ENCODE measurements at places on chromosomes 4 and X.

DNA sequence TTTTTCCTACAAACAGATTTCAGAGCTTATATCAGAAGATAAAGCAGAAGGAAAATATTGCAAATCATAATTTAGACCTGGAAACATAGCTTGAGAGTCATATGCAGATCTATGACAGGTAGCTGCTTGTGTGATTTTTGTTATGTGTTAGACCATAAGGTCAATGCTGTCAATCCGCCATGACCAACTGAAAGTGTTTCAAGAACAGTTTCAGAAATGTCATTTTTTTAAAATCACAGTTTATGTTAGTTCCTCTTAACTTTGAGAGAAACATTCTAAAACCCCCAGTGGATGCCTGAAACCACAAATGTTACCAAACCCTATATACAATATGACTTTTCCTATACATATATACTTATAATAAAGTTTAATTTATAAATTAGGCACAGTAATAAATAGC lies 391.3 kb upstream of the FAM241A start:
- no peak for DNase-seq

- DNase-seq = no peak
These were observed 254.6 kb downstream of the CBLL2 start for GRCh38 chrX:22527302-22527701.

DNA sequence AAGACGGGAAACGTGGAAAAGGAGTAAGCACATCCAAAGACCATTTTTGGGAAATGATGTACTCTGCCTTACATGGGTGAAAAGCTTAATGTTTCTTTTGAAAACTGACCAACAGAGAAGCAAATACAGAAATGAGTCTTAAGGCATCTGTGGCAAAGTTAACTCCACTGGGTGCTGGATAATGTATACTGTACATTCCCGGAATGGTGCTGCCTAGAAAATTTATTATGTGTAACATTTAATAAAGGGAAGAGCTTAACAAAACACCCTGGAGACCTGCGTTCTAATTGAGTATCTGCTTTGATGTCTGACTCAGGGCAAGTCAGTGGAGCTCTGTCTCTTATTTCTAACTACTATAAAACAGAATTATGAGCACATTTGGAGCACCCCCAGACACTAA lies 230.2 kb downstream of the MID1 start:
- DNase-seq = no peak

GRCh38 chrX:636981-637659 lies 6.5 kb downstream of the SHOX start:
- no peak for DNase-seq

DNA sequence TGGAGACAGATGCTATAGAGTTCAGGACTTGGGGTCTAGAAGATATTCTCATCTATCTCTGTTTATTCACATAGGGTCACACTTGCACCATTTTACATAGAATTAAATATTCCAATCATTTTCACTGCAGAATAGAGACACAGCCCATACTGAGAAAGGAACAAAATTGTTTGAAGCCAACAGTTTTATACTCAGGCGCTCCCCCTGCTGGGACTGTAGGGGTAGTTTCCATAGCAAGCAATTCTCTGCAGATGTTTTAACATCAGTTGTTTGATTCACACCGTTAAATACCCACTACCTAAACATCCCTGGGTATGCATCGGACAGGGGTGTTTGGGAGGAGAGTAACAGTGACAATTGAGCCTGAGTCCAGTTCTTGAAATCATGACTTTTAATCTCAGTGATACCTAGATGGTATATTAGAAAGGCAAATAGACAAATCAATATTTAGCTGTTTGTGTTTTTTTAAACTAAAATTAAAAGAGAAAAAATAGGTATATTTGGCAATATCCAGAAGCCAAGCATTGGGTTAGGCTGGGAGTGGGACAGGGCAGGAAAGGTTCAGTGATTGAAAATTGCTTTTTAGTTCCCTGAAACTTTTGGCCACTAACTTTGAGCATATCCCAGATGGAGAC lies 33.8 kb downstream of the LONRF3 start:
- DNase-seq = peak; percentile 17

DNA sequence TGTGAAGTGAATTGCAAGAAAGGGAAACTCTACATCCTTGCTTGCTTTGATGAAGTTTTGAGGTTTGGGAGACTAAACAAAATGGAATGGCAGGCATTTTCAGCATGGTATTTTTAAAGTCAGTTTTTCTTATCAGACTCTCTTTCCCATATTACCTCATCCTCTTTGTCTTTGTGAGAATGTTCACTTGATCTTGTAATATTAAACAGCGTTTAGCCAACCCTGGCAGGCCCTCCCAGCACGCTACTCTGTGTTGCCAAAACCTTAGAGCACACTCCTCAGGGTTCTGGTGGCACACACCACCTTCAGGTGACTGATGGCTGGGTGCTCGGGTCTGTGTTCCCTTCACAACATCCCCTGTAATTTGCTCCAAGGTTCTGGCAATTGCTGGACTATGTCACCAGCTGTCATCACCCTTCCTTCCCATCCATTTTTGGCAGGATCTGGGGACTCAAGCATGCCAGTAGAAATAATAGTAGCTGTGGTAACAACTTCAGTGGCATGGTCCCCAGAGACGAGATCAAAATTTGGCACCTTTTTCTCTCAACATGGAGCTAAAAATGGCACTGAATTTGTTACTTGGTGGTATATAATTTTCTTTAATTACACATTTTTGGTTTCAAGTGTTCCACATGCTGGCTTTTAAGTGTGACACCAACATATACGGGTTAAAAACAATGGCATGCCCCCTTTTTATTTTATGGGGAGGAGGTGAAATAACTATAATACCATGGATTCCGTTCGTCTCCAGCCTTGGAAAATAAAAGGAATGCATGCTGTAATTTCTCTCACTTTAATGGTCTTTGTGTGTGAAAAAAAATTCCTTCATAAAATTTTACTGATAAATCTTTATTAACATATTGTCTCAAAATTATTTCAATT lies 273.1 kb downstream of the DCTD start:
- no peak for DNase-seq

DNA sequence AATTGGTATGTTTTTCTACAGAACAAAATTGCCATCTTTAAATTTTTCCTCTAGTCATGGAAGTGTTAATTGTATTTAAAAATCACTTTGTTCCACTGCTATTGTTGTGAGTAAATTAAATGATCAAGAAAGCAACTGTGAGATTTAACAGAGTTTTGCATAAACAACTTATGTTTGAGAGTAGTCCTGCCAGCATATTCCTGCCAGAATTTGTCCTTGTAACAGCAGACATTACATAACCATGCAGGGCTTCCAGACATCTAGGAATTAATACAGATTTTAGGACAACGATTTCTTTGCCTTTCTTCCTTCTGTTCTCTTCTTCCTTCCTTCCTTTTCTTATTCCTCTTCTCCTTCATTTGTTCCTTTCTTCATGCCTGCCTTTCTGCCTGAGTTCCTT lies 125.5 kb downstream of the HTR2C start:
- no peak for DNase-seq

DNA sequence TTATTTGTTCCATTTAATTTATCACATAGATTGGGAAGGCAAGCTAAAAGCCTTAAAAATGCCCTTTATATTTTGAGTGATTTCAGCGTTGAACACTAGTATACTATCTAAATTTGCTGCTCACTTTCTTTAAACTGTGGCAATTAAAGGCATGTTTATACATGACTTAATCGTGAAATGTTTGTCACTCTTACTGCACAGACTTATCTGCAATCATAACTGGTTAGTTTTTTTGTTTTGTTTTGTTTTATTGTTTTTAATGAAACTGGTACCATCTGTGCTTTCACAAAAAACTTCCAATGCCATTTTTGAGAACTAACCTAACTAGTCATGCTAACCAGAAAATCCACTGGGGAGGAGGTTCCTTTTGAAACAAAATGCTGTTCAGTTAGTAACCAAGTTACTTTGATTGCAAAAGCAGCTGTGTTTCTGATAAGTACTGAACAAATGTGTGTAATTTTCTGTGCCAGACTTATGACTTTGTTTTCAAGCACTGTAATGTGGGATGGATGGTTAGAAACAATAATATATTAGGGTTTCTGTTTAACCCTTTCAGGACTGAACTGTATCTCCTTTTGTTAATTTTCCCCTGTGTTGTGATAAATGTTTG lies 56.1 kb downstream of the CCKAR start:
- DNase-seq = no peak

GRCh38 chr4:176441594-176441993 lies 121.8 kb downstream of the SPCS3 start:
- no peak for DNase-seq

- no peak for DNase-seq
These were observed 296.2 kb downstream of the PAPSS1 start for GRCh38 chr4:107423677-107424405.

GRCh38 chr4:78310740-78311115 lies 240.8 kb upstream of the ANXA3 start:
- DNase-seq = no peak

DNA sequence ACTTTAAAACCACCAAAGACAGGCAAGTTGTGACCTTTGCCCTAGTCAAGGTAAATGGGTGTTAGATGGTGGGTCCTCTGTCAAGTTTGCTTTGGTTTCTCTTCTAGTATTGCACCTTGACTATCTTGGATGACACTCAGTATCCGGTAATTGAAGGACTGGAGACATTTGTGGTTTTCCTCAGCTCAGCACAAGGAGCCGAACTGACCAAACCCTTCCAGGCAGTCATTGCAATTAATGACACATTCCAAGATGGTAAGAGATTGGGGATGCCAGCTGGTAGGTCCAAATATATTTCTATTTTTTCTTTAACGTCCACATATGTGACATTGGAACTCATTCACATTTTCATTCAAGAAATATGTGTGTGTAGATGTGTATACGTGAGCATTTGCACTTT lies 69.3 kb upstream of the ANXA3 start:
- no peak for DNase-seq

DNA sequence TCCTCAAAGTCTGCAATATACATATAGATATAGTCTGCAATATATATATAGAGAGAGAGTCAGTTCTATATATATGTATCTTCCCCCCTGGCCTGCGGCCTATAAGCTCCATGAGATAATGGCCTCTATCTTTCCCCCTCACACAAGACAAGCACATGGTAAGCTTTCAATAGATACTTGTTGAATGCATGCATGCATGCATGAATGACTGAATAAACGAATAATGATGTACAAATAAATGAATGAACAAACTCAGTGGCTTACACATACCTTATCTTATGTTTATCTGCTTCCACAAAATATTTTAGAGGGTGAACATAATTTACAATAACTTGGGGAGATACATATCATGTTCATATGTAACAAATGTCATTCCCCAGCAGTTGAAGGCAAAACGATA lies 6.3 kb upstream of the GPM6A start:
- DNase-seq = no peak

DNA sequence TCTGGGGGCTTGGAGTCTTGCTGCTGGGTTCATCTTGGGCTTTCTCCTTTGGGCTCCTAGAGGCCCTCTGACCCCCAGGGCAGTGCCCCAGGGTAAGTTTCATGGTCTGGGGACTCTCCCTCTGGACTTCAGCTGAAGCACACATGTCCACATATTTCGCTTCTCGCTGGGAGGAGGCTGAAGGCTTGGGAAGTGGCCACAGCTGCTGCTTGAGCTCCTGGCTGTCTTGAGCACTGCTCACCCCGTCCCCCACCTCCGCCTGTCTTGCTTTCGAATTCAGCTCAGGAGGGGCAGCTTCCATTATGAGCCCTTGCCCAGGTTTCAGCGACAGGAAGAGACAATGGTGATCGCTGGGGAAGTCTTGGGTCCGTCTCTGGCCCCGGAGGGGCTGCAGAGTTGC lies 3.7 kb downstream of the C4orf54 start:
- DNase-seq = no peak

GRCh38 chr4:85381968-85382367 lies 93.0 kb upstream of the ARHGAP24 start:
- no peak for DNase-seq

DNA sequence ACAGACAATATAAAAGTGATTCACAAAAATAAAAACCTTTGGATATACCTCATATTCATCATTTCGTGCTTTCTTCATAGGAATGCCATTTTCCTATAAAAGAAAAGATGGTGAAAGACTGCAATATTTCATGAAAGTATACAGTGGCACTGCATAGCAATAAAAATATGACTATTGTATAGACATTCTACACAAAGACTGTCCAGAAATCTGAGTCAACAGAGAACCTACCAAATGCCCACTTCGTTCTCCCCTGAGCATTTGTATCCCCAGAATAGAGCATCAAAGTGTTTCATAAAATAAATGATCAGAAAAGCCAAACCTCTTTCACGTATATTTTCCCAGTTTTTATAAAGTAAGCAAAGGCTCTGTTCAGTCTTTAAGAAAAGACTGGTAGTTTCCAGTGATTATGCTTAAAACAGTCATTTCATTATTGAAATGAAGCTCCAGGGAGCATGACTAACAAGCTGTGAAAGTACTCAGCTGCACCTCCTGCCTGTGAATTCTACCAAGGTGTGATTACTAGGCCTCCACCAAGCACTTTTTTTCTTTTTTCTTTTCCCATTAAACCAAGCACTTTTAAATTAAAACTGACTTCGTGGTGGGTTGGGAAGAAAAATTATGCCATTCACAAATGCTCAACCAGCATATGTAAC lies 20.2 kb downstream of the PPA2 start:
- DNase-seq = no peak

DNA sequence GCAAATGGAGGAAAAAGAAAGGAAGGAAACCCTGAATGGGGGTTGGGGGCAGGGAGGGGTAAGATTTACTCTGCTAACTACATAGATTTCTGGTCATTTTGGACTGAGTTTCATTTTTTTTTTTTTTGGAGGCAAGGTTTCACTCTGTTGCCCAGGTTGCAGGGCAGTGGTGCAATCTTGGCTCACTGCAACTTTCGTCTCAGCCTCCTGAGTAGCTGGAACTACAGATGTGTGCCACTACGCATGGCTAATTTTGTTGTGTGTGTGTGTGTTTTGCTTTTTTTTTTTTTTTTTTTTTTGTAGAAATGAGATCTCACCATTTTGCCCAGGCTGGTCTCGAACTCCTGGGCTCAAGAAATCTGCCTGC lies 223.5 kb downstream of the APBB2 start:
- DNase-seq = no peak

GRCh38 chr4:174859904-174860303 lies 30.9 kb upstream of the GLRA3 start:
- no peak for DNase-seq

DNA sequence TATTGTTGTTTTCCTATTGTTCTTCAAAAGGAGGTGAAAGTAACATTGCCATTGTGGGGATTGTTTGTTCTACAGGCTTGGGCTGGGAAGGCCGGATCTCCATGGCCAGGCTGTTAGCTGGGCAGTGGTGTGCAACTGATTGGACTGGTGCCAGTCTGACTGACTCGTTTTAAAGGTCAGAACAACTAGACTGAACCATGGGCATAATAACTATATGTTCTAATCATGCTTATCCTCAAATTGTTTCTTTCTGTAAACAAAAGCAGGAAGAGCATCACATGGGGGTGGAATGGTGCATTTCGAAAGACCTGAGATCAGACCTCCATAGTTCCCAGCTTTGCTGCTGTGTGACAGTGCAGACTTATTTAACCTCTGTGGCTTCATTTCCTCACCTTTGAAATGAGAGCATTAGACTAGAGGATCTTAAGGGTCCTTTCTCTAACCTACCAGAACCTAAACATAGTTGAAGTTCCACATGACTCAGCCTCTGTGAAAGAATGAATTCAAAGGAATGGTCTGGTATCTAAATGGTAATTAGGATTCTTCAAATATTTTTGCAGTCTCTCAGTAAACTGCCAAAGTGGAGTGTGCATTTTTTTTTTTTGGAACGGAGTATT lies 66.7 kb upstream of the PGRMC2 start:
- DNase-seq = no peak

GRCh38 chrX:87583679-87584078 lies 66.1 kb downstream of the KLHL4 start:
- DNase-seq = no peak

GRCh38 chrX:80816051-80816450 lies 6.4 kb upstream of the BRWD3 start:
- DNase-seq = no peak
